ENCODE measurements at places on chromosomes 4 and X.

DNA sequence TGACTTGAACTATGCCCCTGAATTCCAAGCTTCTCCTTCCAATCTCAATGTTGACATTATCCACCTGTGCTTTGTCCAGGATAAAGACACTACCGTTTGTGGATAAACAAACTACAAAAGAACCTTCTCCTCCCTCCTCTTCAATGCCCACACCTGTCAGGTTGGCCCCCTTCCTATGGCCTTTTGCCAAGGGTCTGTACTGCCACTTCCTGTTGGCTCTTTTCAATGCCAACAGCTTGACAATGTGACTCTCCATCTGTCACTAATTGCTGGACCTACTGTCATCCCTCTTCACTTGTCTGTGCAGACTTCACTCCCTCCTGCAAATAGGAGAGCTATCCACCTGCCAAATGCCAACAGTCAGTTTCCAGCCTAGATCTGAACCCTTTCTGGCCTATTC, 35.8 kb upstream of the MID1 start:
- DNase-seq = peak; percentile 89

GRCh38 chrX:119501511-119502148, 33.4 kb downstream of the SLC25A5 start:
- no peak for DNase-seq

GRCh38 chrX:16633754-16634153, 16.2 kb upstream of the S100G start:
- DNase-seq = no peak

DNA sequence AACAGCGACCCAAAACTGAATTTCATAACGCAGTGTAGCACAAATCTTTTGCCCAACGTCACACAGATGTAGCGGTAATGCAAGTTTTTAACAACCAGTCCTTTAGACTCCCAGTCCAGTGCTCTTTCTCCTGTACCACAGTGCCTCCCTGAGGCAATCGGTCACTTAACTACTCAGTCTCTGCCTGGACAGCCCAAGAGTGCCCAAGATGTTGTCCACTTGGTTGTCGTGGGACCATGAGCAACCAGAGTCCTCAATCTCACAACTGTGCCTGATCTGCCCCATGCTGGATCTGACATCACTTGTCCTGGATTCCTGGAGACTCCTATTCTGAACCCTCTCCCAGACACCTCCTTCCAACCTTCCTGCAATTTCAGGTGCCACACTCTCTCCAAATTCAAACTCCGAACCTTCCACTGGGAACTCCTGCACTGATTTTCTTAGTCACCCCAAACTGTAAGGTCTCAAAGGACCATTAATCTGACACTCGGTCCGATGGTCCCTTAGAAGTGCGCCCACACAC, 702 bp downstream of the MMGT1 start:
- no peak for DNase-seq

- no peak for DNase-seq
Measured at GRCh38 chrX:139120760-139121159, 409.2 kb upstream of the FGF13 start.

- no peak for DNase-seq
Measured at GRCh38 chr4:20532871-20533870, 167.1 kb upstream of the PACRGL start.

GRCh38 chr4:149120331-149121022, 678.3 kb upstream of the NR3C2 start:
- DNase-seq = no peak

GRCh38 chrX:24877288-24877664, 138.5 kb downstream of the ARX start:
- DNase-seq = no peak

DNA sequence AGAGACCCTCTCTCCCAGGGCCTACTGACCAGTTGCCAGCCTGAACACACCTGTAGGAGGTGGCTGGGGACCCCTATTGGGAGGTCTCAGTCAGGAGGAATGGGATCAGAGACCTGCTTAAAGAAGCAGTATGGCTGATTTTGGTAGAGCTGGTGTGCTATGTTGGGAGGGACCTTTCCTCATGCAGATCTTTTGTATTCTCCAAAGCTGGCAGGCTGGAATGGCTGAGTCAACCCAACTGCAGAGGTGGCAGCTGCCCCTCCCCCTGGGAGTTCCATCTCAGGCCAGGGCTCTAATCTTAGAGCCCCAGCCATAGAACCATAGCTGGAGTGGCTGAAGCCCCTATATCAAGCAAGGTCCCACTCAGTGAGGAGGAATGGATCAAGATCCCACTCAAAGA, 279.3 kb upstream of the BMP3 start:
- no peak for DNase-seq

DNA sequence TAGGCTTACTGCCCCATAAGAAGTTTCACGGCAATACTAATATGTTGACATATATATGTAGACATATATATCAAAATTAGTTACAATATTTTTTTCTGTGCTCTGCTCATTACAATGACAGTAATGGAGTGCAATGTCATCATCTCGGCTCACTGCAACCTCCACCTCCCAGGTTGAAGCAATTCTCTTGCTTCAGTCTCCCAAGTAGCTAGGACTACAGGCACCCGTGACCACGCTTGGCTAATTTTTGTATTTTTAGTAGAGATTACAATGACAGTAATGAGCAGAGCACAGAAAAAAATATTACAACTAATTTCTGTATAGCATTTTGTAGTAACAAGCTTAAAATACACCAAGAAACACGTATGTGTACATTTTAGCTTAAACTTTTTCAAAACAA, 7.6 kb downstream of the EIF4E start:
- no peak for DNase-seq

- DNase-seq = no peak
Measured at GRCh38 chr4:86855572-86855971, 6.4 kb upstream of the SLC10A6 start.

- DNase-seq = no peak
Measured at GRCh38 chr4:106677213-106677612, 308.6 kb upstream of the GIMD1 start.
